GM20000 (cell line): ENCODE measurements at places on chromosomes 7 and 10.
A peak's percentile ranks its signal among the peaks of the same experiment; 100 is the strongest.

DNA sequence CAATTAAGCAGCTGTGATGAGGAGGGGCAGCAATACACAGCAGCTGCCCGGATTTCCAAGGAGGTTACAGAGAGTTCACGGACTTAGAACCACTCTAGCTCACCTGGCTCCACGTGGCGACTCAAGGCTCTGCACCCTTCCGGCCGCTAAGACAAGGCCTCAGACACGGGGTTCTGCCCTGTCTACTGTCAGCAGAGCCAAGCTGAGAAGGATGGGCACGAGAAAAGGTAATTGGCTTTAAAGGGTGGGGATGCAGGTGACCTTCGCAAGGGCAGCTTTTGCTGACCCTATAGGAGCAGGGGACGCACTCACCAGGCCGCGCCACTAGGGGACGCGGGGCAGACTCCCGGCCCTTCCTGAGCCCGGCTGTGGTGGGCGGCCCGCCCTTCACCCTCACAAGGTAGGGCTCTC lies 152.4 kb downstream of the KIF20B start:
- no peak for DNase-seq

DNA sequence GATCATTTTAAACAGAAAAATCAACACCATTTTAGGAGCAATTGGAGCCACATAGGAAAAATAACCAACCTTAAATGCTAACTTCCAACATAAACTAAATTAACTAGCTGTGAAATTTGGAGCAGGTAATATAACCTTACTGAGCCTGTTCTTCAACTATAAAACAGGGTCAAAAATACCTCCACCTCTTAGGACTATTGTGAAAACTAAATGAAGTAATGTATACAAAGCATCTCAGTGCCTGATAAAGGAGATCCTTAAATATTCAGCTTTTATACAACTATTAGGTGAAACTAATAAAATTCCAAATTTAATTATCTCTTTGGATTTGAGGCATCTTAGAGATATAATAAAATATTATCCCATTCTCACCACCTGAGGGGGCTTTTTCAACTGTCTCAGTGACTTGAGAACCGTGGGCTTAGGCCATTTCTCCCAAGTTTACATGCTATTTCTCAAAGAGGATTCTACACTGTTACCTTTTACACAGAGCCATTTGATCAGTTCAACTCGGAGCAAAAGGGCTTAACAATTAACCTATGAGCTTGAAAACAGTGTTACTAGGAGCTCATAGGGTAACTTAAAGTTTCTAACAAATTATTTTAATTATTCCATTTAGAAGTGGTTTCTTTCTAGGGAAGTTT lies 165.0 kb upstream of the ASAH2 start:
- DNase-seq, result peak; percentile 27

- no peak for DNase-seq
Observed at GRCh38 chr7:11437994-11438393, 394.0 kb downstream of the THSD7A start.

GRCh38 chr10:49655099-49655498 lies 24.4 kb upstream of the C10orf53 start:
- DNase-seq, result no peak

GRCh38 chr7:18896343-18896975 lies 221.0 kb downstream of the TWIST1 start:
- DNase-seq, result no peak

- no peak for DNase-seq
Observed at GRCh38 chr7:7817748-7818147, 99.3 kb upstream of the RPA3 start.

- no peak for DNase-seq
Observed at GRCh38 chr10:30630571-30630970, 1.0 kb upstream of the LYZL2 start.

DNA sequence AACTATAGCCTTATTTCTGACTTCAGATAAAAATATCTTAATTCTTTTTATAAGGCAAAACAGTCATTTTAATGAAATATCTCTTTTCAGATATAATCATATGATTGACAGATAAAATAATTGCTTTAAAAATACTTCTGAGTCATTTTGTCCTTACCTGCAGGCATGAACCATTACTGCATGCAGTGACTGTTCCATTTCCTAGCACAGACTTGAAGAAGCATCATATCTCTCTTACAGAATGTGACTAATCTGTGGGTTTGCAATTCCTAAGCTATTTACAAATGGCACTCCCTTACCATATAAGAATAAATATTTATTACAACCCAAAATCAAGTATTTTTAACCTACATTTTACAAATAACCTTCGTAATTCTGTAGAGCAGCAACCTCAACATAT lies 120.7 kb downstream of the SRPK2 start:
- no peak for DNase-seq

GRCh38 chr10:30233186-30233959 lies 115.7 kb downstream of the MTPAP start:
- no peak for DNase-seq

GRCh38 chr10:98848361-98848760 lies 387.3 kb downstream of the HPSE2 start:
- DNase-seq, result no peak

- DNase-seq, result no peak
Observed at GRCh38 chr10:47059606-47060311, 148.5 kb downstream of the PTPN20 start.

GRCh38 chr10:121595806-121596688 lies 2.2 kb downstream of the FGFR2 start:
- DNase-seq, result no peak

DNA sequence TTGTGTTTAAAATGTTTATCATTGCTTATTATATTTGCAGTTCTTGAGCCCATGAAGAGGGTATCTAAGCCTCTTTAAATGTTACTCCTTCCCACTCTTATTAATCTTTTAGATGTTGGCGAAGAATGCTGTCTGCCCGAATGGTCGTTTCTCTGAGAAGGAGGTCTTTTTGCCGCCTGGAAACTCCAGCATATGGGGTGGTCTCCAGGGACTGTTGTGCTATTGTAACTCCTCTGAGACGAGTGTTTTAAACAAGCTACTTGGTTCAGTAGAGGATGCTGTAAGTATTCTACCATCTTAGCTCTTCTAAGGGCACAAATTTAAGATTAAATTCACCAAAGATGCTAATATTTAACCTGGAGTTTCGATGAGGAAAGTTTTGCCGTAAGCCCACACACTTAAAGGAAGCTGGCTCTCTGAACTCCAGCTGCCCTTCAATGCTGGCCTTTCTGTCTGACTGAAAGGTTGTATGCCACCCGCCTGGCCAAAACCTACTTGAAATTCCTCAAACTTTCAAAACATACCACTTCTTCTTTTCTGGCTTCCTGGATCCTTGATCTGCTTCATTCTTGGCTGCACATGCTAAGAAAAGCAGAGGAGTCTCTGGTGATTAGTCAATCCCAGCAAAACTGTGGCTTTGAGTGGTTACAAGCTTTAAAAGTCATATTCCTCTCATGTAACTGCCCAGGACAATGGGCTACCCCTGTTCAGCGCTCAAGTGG lies 74.7 kb downstream of the ABCA13 start:
- no peak for DNase-seq

DNA sequence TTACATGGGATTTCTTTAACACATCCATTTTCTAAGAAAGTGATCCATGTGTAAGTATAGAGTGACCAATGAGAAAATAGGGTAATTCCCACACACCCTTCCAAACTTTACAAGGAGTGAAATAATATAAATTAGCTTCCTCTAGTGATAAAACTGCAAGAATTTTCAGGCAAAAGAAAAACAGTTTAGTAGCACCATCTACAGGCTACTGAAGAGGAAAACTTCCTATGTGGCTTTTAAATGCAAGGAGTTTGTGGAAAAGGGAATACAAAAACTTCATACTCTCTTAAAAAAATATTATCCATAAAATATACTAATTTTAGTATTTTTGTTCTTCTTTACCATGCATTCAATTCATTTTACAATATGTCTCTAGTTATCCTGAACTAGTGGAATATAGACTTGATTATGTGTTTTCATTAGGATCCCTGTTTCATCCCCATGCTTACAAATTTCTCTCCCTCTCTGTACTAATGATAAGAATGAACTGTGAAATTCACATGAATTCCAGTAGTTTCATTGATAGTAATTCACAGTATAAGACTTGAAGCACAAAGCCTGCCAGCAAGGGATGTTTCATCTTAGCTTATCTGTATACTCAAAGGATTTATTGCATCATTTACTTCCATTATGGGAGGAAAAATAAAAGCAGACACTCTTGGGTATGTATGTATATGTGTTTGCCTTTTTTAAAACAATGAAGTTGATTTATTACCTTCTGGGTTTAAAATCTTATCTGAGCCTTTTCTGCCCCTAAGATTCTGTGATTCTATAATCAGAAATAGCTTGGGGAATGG lies 442.9 kb downstream of the AUTS2 start:
- DNase-seq, result no peak

GRCh38 chr10:8039321-8039881 lies 15.1 kb upstream of the GATA3 start:
- no peak for DNase-seq

GRCh38 chr10:68795886-68796532 lies 31.3 kb upstream of the STOX1 start:
- DNase-seq, result no peak
